ENCODE measurements at places on chromosomes 1 and 21.

DNA sequence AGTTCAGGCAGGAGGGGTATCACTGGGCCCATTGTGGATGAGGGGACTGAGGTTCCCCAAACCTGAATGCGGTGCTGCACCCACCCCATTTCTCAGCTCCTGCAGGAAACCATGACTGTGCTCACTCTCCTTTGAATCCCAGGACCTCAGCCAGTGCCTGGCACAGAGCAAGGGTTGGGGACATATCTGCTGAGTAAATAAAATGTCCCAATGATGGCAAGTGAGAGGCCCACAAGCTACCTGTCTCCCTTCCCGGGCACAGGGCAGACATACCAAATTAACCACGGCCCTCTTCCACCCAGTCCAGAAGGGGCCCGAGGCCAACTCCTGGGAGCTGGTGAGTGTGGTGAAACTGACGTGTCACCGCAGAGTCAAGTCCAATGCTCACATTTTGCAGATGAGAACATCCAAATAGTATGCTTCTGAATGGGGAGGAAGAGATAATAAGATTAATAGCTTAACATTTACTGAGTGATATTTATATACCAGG, 97.6 kb downstream of the EPHB2 start:
- no peak for DNase-seq

DNA sequence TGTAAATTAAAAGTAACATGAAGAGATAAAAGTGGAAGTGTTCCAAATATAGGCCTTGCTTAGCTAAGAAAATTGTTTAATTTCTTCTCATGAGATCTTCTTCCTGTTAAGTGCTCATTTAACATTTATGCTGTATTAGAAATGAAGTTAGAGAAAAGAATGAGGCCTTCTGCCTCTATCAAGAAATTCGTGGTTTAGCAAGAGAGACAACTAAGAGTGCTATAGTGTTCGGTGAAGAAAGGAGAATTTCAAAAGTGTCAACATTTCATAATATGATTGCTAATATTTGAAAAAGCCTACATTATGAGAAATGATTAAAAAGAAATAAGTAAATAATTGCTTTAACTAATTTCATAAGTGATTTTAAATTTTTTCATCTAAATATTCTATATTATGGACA, 18.8 kb upstream of the MNDA start:
- no peak for DNase-seq

GRCh38 chr1:232146514-232146913, 483.4 kb downstream of the SIPA1L2 start:
- no peak for DNase-seq

DNA sequence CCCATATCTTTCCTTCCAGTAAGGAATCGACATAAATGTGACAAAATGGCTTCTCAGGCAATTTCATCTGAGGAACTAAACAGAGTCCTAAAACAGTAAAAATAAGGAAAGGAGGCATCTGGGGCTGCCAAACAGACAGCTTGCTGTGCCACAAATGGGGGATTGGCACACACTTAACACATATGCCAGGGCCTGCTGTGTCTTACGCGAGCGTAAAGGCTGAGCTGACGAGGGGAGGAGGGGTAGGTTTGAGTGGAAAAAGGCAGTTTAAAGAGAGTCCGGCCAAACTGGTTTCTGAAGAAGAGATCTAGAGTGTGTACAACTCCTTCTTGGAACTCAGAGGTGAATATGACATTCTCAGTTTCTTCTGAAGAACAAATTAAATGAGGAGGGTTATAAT, 244.1 kb upstream of the MAP1LC3C start:
- no peak for DNase-seq

DNA sequence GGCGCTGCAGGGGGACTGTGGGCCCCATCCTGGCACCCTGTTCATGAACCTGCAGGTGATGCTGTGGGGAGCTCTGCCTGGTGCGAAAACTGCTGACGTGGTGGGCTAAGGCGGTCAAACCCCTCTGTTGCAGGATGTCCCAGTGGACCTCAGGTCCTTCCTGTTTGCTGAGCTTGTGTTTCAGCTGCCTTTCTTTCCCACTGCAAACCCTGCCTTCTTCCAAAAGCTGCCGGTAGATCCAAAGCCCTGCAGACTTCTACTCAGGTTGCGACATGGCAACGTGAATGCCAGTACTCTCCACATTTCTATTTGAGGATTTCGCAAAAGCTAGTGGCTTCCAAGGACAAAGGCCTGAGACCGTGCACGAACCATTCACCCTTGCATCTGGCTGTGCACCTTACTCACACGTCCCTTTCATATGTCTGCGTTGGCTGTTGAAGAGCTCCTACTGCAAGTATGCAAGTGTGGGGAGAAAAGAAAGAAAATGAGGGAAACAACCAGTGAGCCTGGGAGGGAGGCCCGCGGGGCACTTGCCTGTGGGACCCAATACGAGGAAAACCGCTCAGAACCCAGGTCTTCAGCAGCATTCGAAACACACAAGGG, 6.2 kb upstream of the RRP1 start:
- DNase-seq: no peak

- no peak for DNase-seq
Measured at GRCh38 chr1:107899655-107900054, 65.3 kb downstream of the VAV3 start.
